Cerebellar nuclear complex (tissue), 1 donor: ENCODE measurements at places on chromosomes 4 and X.

DNA sequence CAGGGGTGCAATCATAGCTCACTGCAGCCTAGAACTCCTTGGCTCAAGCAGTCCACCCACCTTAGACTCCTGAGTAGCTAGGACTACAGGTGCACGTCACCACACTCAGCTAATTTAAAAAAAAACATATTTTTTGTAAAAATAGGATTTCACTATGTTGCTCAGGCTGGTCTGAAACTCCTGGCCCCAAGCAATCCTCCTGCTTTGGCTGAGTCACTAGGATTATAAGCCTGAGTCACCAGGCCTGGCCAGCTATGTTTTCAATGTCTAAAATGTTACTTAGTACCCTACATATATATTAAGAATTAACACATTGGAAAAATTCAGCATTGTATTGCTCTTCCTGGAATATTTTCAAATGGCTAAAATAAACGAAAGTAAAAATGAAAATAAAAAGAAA is 37.5 kb downstream of the PNPLA4 start:
- no peak for DNase-seq

- no peak for DNase-seq
Observed at GRCh38 chr4:169015186-169015623, 5.2 kb upstream of the CBR4 start.

DNA sequence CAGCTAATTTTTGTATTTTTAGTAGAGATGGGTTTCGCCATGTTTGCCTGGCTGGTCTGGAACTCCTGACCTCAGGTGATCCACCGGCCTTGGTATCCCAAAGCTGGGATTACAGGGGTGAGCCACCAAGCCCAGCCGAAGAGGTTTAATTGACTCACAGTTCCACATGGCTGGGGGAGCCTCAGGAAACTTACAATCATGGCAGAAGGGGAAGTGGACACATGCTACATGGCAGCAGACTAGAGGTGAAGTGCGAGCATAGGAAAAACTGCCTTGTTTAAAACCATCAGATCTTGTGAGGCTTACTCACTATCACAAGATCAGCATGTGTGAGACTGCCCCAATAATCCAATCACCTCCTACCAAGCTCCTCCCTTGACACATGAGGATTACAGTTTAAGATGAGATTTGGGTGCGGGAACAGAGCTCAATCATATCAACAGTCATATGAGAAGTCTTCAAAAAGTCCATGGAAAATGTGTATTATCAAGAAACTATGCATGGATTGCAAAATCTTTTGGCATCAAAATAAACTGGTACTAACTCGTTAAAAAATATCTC is 25.8 kb upstream of the RPL39 start:
- DNase-seq = no peak

GRCh38 chrX:122817321-122817955 is 366.6 kb upstream of the GRIA3 start:
- DNase-seq = no peak

GRCh38 chr4:138595731-138596460 is 353.7 kb upstream of the SLC7A11 start:
- no peak for DNase-seq

DNA sequence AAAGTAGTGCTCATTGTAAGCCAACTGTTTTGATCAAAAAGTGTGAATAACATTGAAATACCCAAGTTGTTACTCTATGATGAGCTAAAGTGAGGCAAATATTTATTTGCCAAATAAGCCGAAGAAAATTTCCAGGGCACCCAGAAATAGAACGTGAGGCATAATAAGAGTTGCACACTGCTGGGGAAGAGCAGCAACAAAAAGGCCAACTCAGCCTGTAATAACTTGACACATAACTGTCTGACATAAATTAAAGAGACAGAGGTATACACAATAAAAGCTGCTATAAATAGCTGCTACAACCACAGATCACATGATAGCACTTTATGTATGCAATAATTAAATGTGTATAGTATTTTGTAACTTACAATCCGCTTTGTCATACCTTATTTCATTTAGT is 2.0 kb upstream of the ABCB7 start:
- no peak for DNase-seq

- DNase-seq = no peak
Observed at GRCh38 chr4:180999217-180999616, 1244.0 kb upstream of the TENM3 start.

DNA sequence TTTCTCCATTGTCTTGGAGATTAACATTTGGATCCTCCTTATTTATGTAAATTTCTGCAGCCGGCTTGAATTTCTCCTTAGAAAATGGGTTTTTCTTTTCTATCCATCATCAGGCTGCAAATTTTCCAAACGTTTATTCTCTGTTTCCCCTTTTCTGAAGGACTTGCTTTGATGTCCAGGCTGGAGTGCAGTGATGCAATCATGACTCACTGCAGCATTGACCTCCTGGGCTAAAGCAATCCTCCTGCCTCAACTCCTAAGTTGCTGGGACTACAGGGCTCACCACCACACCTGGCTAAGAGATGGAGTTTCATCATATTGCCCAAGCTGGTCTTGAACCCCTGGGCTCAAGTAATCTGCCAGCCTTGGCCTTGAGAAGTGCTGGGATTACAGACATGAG is 144.0 kb upstream of the ZXDB start:
- no peak for DNase-seq

- DNase-seq = no peak
Observed at GRCh38 chr4:34182306-34182705, 2062.0 kb downstream of the ARAP2 start.

GRCh38 chr4:101155945-101156344 is 191.4 kb downstream of the PPP3CA start:
- no peak for DNase-seq

DNA sequence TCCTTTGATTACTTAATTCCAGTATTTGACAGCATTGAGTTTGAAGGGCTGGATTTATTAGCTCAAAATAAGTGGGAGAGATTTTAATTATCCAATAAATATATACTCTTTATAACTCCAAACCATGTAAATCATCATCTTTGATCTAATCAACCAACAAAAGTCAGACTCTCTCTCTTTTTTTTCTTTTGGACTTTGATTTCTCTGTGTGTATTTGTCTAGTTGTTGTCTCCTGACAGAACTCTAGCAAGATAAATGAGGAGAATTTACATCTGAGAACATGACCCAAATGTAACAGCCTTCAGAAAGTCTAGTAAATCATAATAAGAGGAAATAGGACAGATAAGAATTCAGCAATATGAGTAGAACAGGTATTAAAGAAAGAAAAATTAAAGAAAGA is 567.1 kb downstream of the PPARGC1A start:
- no peak for DNase-seq

DNA sequence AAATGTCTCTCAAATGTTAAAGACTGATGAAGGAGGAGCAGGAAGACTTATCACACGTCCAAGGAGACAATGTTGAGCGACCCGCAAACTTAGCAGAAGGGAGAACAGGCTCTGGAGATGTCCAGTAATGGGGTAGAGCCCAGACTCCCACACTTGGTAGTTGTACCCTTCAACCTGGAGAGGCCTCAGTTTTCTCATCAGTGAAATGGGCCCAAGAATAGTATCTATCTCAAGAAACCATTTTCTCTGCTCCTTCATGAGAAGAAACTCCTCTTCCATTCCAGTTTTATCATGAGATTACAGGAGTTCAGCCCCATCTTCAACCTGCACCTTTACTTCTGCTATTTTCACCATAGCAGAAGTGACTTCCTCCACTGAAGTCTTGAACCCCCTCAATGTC is 169.9 kb downstream of the DHRSX start:
- DNase-seq = no peak
